Astrocyte (in vitro differentiated cells and primary cell): ENCODE measurements at places on chromosomes 2 and 18. TPM values are rescaled to one million over a fixed set of nuclear protein-coding genes. Genes with fewer than 3 reads are reported as not detected.

GRCh38 chr18:27719680-27720079 lies 457.2 kb downstream of the CDH2 start:
- no peak for DNase-seq
- no peak overlapping the region for H3K4me3 ChIP-seq
- no peaks in the 10 kb centered on the region for H3K27me3 ChIP-seq
- H3K36me3 ChIP-seq = no peaks in the 10 kb centered on the region
- peaks cover 7% of the 10 kb centered on the region for H3K4me1 ChIP-seq
- H3K27ac ChIP-seq = no peak overlapping the region

DNA sequence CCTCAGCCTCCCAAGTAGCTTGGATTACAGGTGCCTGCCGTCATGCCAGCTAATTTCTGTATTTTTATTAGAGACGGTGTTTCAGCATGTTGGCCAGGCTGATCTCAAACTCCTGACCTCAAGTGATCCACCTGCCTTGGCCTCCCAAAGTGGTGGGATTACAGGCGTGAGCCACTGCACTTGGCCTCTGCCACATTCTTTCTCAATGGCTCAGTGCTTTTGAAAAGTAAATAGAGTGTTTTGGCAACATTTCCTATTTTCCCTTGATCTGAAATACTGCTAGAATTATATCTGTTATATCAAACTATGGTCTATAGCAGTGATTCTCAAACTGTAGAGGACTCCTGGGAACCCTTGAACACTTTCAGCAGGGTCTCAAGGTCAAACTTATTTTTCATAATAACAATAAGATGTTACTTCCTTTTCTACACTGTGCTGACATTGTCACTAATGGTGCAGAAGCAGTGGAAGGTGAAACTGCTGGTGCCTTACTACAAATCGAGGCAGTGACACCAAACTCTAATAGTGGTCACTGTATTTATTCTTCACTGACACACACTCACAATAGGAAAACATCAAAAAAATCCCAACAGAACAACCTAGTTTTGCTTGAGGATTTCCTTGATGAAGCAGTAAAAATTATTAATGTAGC lies 10.6 kb downstream of the DAW1 start:
- H3K4me1 ChIP-seq = no peaks in the 10 kb centered on the region
- no peak for DNase-seq
- H3K36me3 ChIP-seq = no peaks in the 10 kb centered on the region

- H3K27me3 ChIP-seq = no peaks in the 10 kb centered on the region
- no peak overlapping the region for H3K4me3 ChIP-seq
- H3K4me1 ChIP-seq = peaks cover 28% of the 10 kb centered on the region
These were observed 236.3 kb upstream of the RASGRP3 start for GRCh38 chr2:33240178-33240577.

The BOLL gene
- total RNA-seq = not detected in 2 replicates

The CNGA3 gene
- not detected in 2 replicates for total RNA-seq

The AFG3L2 gene
- total RNA-seq = 43.9 and 46.7 TPM in 2 replicates
